Skeletal muscle cell (primary cell): ENCODE measurements at places on chromosomes 12 and 14.

DNA sequence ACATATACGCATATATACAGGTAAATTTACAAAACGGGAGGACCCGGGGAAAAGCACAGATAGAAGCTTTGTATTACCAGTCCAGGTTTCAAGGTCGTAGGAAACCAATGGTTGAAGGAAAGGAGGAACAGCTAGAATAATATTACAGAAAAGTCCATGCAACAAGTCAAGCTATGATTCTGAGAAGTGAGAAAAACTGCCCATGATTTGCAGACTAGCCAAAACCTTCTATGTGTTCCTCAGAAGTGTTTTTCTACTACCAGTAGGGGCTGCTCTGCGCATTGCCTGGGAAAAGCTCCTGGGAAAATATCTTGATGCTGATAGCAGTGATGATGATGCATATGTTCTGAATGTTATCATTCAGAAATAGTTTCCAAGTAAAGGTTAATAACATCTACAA, 2.2 kb downstream of the PDZRN4 start:
- DNase-seq: no peak

DNA sequence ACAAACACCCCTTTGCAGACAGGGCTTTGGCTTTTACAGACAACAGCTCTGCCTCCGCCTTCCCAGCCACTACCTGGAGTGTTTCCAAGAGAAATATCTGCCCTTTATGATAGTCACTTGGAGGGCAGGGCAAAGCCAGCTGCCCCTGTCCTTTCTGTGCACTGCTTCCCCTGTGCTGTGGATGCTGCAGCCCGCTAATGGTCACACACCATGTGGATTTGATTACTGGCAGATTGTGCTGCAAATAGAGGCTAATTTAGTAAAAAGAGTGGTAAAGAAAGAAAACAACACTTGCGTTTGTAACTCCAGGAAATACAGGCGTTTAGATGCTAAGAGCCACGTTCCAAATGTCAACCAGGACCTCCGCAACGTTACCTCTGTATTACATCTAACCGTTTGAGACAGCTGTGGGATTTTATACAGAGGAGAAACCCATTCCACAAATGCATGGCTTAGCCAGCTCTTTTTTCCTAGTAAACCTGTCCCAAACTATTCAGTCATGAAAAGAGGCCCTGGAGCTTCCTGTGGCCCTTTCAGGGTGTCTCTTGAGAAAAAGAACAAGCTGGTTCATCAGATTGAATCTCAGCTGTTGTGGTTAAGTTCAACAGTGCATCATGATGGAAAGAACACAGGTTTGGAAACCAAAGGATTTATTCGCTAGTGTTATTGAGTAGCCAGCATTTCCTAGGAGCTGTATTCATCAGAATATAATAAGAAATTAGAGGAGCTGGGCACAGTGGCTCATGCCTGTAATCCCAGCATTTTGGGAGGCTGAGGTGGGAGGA, 30.1 kb upstream of the PWP1 start:
- no peak for DNase-seq

GRCh38 chr12:103093499-103094106, 136.1 kb downstream of the ASCL1 start:
- DNase-seq: no peak

DNA sequence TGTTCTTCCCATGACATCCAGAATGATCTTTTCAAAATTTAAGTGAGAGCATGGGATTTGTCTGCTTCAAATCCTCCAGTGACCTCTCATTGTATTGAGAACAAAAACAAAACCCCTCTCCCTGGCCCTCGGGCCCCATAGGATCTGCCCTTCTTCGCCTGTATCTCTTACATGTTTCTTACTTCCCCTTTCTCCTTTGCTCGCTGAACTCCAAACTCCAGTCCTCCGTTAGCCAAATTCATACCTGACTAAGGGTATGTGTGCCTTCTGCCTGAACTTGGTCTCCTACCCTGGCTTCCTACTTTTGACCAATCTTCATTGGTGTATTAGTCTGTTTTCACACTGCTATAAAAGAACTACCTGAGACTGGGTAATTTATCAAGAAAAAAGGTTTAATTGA, 13.2 kb upstream of the TSPAN11 start:
- DNase-seq: no peak

DNA sequence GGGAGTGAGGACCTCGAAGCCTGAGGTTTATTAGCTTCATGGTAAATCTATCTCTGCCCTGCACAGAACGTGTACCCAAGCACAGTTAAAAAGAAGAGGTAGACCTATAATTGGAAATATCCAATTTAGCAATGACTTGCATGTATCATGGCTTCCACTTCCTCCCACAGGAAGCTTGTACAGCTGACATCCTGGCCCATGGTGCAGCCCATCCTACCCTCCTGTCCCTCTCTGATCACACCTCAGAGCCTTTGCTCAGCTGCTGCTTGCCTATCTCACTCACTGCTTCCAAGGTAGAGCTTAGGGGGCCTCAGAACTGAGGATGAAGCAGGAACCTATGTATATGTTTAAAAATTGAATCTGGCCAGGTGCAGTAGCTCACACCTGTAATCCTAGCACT, 4.3 kb upstream of the BCDIN3D start:
- DNase-seq: no peak

DNA sequence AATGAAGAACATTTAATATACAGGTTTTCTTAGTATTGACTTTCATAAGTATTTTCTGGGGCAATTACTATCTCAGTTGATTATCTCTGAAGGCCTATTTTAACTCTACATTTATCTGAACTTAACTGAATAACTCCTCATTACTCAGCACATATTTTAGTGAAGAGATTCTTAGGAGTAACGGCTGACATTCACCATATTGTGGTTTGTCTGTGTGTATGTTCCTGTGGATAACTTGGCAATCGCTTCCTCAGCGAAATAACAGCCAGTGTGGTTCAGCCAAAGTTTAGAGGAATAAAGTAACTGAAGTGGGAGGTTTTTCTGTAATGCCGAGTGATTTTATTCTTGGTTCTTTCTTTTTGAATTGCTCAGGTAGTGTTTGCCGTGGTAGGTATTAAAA, 168.0 kb downstream of the RAD51B start:
- peak; percentile 80 for DNase-seq

DNA sequence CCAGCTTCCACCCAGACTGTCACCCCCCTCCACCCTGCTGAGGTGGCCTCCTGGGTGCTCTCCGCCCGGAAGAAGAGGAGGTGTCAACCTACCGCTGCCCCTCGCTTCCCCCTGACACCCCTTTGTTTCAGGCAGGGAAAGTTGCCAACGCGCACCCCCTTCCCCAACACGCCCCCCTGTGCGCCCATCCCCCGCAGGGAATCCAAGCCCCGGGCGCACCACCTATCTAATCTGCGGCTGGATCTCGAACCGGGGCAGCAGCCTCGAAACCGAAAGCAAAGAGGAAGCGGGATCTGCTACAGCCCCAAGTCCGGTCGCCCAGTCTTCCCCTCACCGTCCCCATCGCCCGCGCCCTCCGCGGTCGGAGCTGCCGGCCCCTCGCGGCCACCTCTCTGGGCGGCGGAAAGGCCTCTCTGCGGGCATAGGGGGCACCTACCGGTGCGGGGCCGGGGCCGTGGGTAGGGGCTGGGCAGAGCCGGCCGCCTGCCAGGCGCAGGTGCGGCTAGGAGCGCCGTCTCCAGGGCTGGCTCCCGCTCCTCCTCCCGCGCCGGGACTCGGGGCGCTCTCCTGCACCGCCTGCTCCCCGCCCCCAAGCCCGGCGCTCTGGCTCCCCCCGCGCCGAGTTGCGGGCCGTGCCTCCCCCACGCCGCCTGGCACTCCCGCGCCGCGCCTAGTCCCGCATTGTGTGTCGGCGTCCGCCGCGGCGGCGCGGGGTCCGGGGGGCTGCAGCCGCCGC, 18.3 kb upstream of the PLEKHH1 start:
- no peak for DNase-seq

DNA sequence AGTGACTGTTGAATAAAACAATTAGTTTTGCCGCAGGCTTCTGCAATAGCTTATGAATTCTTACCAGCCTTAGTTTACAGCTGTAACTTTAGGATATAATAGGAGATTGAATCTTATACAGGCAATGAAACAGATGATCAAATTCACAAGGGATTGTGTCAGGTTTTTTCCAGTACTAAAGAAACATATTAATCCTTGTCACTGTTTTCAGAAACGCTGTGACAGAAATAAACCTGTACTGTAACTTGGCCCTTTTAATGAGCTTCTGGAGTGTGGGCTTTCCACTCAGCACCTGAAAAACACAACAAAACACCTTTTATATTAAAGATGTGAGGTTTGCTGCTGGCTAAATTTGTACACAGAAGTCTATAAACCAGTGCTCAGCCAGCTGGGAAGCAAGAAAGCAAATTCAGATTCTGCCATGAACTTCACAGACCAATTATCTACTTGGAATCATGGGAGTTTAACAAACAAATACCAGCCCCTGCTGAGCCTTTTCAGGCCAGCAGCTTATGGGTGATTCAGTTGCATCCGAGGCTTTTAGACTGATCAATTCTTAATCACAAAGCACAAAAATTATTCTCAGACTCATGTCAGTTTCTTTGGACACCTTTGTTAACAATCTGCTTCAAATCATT, 109.5 kb downstream of the FOXG1 start:
- no peak for DNase-seq

GRCh38 chr12:64609536-64610078, 688 bp upstream of the RASSF3 start:
- DNase-seq: no peak

- DNase-seq: peak; percentile 25
These were observed 36.2 kb downstream of the CHGA start for GRCh38 chr14:92959189-92959531.

DNA sequence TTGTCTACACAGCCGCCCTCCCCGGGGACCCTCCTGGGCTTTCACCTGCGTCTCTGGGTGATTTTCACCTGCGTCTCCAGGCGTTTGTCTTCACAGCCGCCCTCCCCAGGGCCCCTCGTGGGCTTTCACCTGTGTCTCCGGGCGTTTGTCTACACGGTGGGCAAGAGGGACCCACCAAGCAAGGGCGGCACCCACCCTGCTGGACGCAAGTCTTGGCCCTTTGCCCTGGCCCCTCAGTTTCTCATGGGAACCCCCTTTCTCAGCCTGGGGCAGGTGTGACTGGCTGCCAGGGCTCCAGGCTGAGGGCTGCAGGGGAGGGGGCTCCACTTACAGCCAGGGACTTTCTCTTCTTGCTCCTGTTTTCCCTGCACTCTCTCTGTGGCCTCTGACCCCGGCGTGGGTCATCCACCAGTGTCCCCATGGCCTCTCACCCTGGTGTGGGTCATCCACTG, 68.6 kb upstream of the GALNT9 start:
- DNase-seq: no peak

DNA sequence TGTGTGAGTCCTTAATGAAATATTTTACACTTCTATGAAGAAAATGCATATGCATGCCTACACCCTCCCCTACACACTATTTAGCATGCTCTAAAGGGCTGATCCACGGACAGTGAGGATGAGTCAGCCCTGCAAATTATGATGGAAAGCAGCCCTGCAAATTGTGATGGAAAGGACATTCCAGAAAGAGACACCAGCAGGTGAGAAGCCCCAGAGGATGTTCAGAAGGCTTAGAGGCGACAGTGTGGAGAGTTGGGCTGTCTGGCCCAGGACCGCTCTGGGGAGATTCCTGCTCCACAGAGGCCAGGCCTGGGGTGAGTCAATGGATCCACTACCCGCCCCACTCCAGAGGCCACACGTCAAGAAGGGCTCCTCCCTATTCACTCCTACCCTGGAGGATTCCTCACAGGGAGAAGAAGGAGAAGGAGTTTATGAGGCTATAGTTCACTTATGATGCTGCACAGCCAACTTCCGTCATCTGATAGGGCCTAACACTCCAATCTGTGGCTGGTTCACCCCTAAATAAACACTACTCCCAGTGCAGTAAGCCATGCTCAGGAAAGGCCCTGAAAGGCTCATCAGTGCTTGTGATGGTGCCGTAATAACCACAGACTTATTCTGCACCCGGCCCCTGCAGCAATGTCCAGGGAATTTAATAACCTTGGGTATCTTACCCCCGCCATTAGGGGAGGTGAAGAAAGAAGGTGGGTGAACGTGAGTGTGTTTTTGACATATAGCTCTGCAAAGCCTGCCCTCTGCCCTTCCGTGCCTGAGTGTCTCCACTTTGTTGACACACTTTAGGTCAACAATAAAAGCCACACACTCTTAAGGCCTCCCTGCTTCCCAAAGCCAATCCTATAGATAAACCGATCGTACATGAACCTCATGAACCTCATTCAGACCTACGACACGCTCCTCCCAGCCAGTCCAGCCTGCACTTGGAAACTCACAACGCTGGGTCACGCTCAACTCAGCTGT, 46.4 kb downstream of the CLMN start:
- no peak for DNase-seq

GRCh38 chr12:69633061-69633460, 22.4 kb upstream of the LRRC10 start:
- DNase-seq: no peak

GRCh38 chr12:111643427-111643826, 42.3 kb downstream of the BRAP start:
- no peak for DNase-seq

GRCh38 chr14:88829188-88829587, 4.7 kb downstream of the TTC8 start:
- DNase-seq: no peak

DNA sequence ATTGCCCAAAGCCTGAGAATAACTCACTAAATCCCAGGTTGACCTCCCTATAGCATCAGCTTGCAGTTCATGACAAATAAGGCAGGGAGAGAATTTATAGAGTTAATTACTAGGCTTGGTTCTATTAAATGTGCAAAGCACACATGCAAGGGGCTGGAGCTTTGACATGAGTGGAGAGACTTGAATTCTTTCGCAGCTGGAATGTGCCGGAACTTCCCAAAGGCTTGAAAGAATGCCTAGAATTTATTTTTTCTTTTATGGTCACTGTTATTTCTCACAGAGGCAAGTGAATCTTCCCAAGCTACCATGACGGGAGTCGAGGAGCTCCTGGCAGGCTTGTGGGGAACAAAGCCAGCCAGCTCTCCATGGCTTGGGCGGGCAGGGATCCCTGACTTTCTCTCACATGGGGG, 95.5 kb upstream of the USP44 start:
- peak; percentile 68 for DNase-seq

DNA sequence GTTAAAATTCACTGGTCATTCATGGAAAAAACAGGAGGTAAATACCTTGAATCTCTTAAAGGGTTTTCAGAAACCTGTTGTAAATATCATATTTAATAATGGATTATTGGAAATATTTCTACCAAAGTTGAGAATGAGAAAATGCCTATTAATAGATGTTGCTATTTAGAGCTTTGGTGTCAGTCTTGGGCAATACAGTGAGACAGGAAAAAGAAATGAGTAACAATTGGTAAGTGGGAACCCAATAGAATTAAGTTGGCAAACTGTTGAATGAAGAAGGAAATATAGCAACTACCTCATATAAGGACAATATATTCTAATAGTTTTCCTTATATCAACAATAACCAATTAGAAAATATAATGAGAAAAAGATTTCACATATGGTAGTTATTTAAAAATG, 78.0 kb downstream of the ATF7IP start:
- DNase-seq: no peak
